Cortex of kidney (tissue), 1 donor: ENCODE measurements at places on chromosomes 3 and 15.

DNA sequence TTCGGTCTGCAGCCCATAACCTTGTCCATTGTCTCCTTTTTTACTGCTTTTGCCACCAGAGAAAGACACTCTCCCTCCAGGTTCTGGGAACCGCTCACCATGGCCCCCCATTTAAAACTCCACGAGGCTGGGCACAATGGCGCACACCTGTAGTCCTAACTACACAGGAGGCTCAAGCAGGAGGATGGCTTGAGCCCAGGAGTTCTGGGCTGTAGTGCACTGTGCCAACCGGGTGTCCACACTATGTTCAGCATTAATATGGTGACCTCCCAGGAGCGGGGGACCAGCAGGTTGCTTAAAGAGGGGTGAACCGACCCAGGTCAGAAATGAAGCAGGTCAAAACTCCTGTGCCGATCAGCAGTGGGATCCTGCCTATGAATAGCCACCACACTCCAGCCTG lies 28.0 kb upstream of the IDH2 start:
- no peak for DNase-seq

- DNase-seq = no peak
Measured at GRCh38 chr3:174755833-174756829, 103.0 kb upstream of the NAALADL2 start.

GRCh38 chr3:169602482-169602881 lies 61.0 kb downstream of the MECOM start:
- DNase-seq = no peak

DNA sequence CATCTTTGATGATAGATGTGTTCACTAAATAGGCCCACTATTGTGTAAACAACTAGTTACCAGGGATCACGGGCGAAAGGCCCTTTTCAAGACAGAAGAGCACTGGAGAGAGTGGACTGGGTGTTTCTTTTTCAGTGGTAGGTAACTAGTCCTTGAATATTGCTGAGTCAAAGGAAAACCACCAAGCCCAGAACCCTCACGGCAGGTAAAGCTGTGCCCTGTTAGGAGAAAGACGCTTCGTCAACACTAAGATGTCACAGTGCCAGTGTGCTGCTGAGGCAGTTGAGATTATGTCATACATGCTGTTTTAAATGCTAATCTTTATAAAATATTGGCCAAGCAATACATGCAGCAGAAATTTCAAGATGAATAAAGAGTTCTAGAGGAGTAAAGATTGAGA lies 578.6 kb downstream of the PYDC2 start:
- no peak for DNase-seq

DNA sequence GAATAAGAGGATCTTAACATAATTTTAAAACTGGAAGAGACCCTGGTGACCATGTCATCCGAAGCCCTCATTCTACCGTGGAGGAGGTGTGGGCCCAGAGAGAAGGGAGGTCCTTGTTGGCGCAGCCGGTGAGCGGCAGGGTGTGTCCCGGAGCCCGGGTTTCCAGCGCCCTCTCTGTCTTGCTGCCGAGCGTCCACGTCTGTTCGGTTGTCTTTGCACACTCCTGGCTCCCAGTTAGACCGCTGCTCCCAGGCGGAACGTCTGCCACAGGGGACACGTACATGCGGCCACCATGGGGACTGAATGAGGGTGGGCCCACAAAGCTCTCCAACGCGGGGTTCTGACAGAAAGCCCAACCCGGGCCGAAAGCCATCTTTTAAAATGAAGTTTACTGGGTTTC lies 6.6 kb upstream of the MUC4 start:
- no peak for DNase-seq

- DNase-seq = no peak
Measured at GRCh38 chr3:5565026-5565425, 377.5 kb downstream of the EDEM1 start.

GRCh38 chr15:40776537-40777141 lies 6.9 kb downstream of the C15orf62 start:
- DNase-seq = no peak

GRCh38 chr15:60054472-60054871 lies 50.4 kb downstream of the FOXB1 start:
- DNase-seq = no peak

DNA sequence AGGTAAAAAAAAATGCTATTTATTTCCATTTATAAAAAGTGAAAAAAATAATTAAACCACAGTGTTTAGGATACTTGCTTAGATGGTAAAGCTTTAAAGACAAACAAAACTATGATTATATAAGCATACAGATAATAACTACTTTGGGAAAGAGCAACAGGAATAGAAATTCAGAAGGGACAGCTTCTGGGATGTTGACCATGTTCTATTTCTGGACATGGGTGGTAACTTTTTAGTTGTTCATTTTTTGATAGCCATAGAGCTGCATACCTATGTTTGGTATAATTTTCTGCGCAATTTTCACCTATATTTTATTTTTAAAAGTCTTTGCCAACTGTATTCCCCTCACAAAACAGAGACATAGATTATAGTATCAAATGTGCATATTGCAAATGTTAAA lies 572.0 kb upstream of the NR2F2 start:
- no peak for DNase-seq

DNA sequence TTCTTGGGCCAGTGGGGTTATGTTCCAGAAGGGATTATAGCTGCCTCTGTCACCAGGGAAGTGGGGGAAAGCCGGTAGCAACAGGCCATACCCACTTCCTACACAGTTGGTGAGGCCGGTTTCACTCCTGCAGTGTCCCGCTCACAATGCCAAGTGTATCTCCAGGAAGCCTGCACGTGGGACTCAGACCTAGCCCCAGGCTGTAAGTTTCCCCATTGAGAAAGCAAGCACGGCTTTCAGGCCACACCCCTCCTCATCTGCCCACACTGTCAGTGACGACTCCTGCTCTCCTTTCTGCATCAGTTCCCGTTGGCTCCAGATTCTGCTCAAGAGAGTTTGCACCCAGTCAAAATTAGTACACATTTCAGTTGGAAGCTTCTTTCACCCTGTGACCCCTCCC lies 51.6 kb upstream of the CPOX start:
- no peak for DNase-seq

- DNase-seq = no peak
Measured at GRCh38 chr3:133256787-133257483, 142.9 kb upstream of the BFSP2 start.

DNA sequence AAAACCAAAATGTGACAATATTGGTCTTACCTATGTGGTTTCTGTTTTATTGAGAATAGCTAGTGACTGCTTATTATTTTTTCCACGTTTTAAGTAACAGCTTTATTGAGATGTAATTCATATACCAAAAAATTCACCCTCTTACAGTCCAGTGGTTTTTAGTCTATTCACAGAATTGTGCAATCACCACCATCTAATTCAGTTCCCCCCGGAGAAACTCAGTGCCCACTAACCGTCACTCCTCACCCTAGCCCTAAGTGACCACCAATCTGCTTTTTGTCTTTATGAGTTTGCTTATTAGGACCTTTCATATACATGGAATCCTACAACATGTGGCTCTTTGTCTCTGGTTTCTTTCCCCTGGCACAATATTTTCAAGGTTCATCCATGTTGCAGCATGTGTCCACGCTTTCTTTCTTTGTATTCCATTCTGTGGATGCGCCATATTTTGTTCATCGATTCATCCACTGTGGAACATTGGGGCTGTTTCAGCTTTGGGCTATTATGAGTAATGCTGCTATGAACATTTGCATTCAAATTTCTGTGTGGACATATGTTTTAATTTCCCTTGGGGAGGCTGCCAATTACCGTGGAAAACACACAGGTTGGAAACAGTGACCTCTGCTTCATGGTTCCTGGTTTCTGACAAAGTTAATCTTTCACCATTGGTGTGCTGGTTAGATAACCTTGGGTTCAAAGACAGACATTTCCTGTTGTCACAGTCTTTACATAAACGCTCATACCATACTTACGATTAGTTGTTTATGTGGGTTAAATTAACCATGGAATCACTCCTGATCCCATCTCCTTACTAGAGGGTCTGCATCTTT lies 3.2 kb upstream of the BCL2L10 start:
- no peak for DNase-seq

- no peak for DNase-seq
Measured at GRCh38 chr3:137047240-137047639, 89.5 kb downstream of the IL20RB start.

GRCh38 chr15:69156736-69157381 lies 3.6 kb upstream of the GLCE start:
- DNase-seq = no peak

- no peak for DNase-seq
Measured at GRCh38 chr3:190414297-190414696, 26.3 kb downstream of the CLDN16 start.

DNA sequence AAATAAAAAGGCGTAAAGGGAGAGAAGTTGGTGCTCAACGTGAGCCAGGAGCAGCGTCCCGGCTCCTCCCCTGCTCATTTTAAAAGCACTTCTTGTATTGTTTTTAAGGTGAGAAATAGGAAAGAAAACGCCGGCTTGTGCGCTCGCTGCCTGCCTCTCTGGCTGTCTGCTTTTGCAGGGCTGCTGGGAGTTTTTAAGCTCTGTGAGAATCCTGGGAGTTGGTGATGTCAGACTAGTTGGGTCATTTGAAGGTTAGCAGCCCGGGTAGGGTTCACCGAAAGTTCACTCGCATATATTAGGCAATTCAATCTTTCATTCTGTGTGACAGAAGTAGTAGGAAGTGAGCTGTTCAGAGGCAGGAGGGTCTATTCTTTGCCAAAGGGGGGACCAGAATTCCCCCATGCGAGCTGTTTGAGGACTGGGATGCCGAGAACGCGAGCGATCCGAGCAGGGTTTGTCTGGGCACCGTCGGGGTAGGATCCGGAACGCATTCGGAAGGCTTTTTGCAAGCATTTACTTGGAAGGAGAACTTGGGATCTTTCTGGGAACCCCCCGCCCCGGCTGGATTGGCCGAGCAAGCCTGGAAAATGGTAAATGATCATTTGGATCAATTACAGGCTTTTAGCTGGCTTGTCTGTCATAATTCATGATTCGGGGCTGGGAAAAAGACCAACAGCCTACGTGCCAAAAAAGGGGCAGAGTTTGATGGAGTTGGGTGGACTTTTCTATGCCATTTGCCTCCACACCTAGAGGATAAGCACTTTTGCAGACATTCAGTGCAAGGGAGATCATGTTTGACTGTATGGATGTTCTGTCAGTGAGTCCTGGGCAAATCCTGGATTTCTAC lies at the start of gene RARB:
TSS of gene RARB (plus strand) at position 322 of the 847 bp plus-strand sequence. CDS start at position 791, 469 bp downstream.
- DNase-seq = no peak

DNA sequence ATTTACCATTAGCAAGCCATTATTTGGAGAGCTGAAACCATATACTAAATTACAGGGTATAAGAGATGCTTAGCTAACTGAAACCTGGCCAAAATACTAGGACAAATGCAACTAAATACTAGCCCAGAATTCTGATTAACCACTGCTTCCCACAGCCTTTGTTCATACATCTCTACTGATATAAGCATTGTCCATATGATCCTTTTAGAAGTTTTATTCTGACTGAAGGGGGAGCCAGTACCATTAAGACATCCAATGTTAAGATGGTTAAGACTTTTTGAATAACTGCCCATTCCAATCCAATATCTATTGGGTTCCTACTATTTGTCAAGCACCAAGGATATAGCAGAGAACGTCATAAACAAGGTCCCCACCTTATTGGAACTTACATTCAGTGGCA lies 421.3 kb downstream of the FOXP1 start:
- no peak for DNase-seq

- DNase-seq = no peak
Measured at GRCh38 chr3:87318617-87319021, 42.2 kb upstream of the POU1F1 start.

DNA sequence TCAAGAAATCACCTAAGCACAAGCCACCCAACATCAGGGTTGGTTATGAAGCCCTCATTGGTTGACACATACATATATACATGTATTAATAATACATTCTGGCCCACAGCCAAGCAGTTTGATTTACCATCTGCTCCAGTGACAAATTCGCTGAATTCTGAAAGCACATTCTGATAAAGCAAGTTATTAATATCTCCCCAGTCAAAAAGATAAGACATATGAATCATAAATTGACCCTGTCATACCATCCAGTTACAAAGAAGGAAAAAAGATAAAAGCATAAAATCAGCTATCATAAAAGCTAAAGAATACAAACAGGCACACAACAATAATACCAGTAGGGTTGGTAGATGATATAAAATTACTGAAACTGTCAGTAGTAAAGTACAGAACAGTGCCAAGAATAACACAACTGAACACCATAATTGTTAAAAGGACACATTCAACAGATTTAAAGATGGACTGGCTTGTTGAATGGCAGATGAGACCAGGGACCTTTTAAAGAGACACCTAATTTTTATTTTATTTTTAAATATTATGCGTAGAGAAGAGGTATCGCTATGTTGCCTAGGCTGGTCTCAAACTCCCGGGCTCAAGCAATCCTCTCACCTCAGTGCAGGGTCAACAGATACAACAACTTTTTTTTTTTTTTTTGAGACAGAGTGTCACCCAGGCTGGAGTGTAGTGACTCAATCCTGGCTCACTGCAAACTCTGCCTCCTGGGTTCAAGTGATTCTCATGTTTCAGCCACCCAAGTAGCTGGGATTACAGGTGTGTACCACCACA lies 7.7 kb downstream of the SNX4 start:
- no peak for DNase-seq

DNA sequence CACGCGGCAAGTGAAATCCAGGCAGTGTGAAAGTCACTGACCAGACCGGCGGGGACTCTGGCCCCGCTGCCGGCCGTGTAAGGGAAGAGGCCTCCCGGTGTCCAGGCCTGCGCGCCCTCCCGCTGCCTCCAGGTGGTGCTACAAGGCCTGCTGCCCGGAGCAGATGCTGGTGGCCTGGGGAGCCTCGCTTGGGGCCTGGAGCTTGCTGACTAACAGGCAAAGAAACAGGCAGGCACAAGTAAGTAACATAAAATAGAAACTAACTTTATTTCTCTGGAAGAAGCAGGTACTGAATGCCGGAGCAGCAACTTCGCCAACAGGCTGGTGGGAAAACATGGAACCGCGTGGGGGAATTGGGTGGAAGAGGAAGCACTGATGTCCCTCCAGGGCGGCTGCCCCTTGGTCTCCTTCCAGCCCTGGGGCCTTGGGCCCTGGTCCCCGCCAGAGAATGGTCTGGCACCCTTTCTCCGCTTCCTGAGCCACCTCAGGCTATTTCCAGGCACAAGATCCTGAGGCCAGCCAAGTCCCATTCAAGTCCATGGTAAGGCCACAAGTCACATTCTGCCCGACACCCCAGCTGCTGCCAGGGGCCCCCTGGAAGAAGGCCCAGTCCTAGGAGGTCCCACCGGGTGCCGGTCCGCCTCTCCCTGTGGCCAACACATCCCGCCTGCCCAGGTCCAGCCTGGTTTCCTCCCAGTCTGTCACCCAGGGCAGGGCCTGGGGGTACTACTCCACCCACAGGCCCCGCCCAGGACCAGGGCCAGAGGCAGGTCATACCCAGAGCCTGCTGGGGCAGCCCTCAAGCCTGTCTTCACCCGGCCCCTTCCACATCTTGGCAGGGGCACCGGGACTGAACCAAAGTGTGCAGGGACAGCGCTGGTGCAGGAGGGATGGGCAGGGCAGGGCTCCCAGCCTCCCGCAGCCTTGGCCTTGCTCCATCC lies 45.0 kb downstream of the TNK2 start:
- no peak for DNase-seq

- no peak for DNase-seq
Measured at GRCh38 chr3:75076481-75076880, 462.0 kb upstream of the CNTN3 start.
